ENCODE measurements at places on chromosomes 2 and 18. TPM values are rescaled to one million over a fixed set of nuclear protein-coding genes. Genes with fewer than 3 reads are reported as not detected.

GRCh38 chr2:180739070-180739469 is 241.3 kb upstream of the UBE2E3 start:
- no peak for DNase-seq

- DNase-seq, result no peak
These were observed 130.6 kb downstream of the LNPK start for GRCh38 chr2:175871331-175872004.

The RETREG2 gene
- total RNA-seq, result 107 TPM

DNA sequence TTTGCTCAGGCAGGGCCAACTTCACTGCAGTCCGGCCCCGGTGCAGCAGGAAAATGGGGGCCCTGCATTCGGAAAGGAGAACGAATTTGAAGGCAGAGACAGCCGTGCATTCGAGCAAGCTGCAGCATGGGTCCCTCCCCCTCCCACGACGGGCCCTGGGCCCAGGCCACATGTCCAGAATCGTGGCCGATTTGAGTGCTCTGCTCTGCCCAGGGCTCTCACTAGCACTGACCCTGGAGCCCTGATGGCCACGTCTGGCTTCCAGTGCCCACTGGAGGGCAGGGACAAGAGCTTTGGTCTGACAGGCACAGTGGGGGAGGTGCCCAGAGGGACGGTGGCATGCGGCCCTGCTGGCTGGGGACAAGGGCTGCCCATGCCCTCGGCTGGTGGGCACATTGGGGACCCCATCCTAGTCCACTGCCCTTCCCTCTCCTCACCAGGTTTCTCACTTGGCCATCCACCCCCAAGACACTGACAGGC is 14.4 kb upstream of the KLHL30 start:
- no peak for DNase-seq

DNA sequence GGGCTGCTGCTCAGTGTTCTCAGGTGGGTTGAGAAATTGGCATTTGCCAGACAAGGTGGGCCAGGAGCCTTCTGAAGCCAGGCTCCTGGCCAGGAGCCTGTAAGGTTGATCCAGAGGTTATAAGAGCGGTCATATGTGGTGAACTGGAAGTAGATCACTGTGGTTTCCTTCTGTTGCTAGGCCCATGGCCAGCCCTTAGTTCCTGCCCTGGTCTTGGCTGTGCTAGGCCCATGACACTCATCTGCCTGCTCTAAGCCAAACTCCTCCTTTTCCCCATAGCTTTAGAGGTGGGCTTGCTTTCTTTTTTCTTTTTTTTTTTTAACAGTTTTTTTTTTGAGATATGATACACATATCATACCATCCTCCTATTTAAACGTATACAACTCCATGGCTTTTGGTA is 5.0 kb upstream of the MGAT5 start:
- DNase-seq, result no peak

GRCh38 chr2:46669996-46670793 is 190.8 kb downstream of the TMEM247 start:
- DNase-seq, result no peak

Data from activated CD4-positive, alpha-beta memory T cell treated with anti-CD3 and anti-CD28 coated beads, Interleukin-2, amount 10 ng/mL, durations not matched to agents 7 days and 5 days (primary cell).